ENCODE measurements at places on chromosomes 3 and 15. TPM values are rescaled to one million over a fixed set of nuclear protein-coding genes. Genes with fewer than 3 reads are reported as not detected.
A peak's percentile ranks its signal among the peaks of the same experiment; 100 is the strongest.

DNA sequence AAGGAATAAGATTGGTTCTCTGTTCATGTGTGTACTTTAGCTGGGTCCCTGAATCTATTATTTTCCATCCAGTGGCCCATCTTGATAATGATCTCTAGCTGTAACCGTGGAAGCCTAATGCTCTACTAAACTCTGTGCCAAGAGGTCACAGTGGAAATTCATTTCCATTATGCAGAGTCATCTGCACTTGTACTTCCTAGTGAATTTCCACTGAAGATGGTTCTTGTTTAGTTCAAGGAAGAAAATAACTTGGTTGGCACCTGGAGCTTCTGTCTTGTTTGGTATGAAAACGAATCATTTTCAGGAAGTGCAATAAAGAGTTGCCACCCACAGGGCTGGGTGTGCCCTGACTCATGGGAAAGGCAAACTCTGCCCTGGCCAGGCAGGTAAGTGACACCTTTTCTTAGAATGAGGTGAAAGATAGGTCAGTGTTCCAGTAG is 10.3 kb downstream of the LPP start:
- peaks cover 14% of the 10 kb centered on the region for H3K36me3 ChIP-seq
- DNase-seq = no peak

Gene ARGFX
- not detected for total RNA-seq

Gene SGO1
- 26.4 TPM for total RNA-seq

Gene GLDN
- 1.7 TPM for total RNA-seq

GRCh38 chr3:117545484-117545883 is 835.9 kb downstream of the TUSC7 start:
- H3K4me1 ChIP-seq = no peaks in the 10 kb centered on the region
- no peak overlapping the region for H3K27ac ChIP-seq
- no peak for DNase-seq
- no peak overlapping the region for H3K4me3 ChIP-seq
- H3K36me3 ChIP-seq = no peaks in the 10 kb centered on the region

- H3K4me1 ChIP-seq = peaks cover 11% of the 10 kb centered on the region
- H3K27me3 ChIP-seq = no peaks in the 10 kb centered on the region
- H3K27ac ChIP-seq = peak overlapping the region; percentile 64
- no peak overlapping the region for H3K4me3 ChIP-seq
- H3K36me3 ChIP-seq = no peaks in the 10 kb centered on the region
Observed at GRCh38 chr3:13785351-13785750, 94.5 kb downstream of the WNT7A start.

DNA sequence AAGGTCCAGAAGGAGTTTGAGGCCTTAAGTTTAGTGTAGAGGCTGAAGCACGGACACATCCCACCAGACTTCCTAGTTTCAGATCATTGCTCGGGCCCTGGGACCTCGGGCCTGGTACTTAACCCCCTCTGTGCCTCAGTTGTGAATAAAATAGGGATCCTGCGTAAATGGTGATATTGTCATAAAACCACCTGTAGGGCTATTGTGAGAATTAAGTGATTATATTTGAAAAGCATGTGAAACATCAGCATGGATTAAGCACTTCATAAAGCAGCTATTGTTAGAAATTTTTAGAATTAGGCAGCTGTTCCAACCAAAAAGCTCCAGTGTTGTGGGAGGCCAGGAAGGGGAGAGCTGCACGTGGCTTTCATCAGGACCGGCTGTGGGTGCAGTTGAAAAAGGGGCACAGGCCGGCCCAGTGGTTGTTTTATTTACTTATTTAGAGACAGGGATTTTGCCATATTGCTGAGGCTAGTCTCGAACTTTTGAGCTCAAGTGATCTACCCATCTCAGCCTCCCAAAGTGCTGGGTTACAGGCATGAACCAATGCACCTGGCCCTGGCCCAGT is 4.4 kb downstream of the RCCD1 start:
- H3K27ac ChIP-seq = no peak overlapping the region
- no peak for DNase-seq
- H3K27me3 ChIP-seq = no peaks in the 10 kb centered on the region
- H3K4me3 ChIP-seq = no peak overlapping the region
- no peaks in the 10 kb centered on the region for H3K4me1 ChIP-seq
- H3K36me3 ChIP-seq = peaks cover 38% of the 10 kb centered on the region

Gene NRG4
- total RNA-seq = 1.3 TPM

Gene XIRP1
- not detected for total RNA-seq

DNA sequence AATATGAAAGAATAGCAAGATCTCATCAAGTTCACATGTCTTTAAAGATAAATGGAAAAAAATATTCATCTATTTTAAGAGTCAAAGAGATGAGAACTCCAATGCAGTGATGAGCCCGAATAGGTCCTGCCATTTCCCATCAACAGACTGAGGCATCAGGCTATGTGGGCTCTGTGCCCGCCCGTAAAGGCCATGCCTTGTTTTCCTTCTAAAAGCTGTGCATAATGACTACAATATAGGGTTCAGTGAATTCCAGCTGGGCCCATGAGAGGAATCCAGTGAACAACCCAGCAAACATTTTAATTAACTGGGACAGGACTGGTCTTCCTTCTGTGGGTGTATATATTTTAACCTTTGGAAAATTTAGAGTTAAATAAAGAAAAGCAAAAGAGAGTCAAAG is 44.6 kb downstream of the RASGRP1 start:
- H3K4me3 ChIP-seq = no peak overlapping the region
- H3K36me3 ChIP-seq = no peaks in the 10 kb centered on the region
- H3K27me3 ChIP-seq = no peaks in the 10 kb centered on the region
- DNase-seq = no peak
- no peak overlapping the region for H3K27ac ChIP-seq

DNA sequence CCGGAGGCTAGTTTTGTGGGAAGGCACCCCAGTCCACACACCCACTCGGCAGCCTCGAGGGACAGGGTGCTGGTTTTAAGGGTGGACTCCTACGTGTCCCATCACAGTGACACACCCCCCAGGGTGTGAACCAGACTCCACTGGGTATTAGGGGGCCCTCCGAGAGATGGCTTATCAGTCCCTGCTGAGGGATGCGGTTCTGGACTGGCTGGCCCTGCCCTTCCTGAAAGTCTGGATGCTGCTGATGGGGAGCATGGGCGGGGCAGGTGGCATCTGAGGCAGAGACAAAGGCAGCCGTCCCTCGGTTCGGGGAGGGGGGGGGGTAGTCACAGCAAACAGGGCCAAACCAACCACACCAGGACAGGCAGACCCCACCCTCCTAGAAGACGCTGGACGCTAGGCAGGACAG is 939 bp upstream of the ULK3 start:
- peaks cover 15% of the 10 kb centered on the region for H3K36me3 ChIP-seq
- H3K27me3 ChIP-seq = no peaks in the 10 kb centered on the region
- peak overlapping the region; percentile 88 for H3K27ac ChIP-seq

DNA sequence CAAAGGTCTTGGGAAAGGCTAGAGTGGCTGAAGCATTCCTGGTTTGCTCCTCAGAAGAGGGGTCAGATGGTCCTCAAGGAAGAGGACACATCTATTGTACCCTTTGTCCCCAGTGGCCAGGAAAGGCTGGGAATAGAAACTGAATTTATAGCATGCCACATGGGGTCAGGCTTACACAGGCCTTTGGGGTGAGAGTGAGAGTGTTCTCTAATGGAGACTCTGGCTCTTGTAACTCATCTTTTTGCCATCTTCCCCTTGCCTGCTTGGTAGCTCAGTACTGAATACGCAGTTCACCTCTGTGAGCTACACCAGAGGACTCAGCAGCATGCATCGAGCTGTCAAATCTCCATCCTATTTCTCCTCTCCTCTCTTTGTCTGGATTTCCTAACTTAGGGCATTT is 87.5 kb downstream of the ATP2B2 start:
- H3K36me3 ChIP-seq = no peaks in the 10 kb centered on the region
- DNase-seq = no peak
- H3K27me3 ChIP-seq = no peaks in the 10 kb centered on the region
- H3K27ac ChIP-seq = no peak overlapping the region
- H3K4me3 ChIP-seq = no peak overlapping the region
- H3K4me1 ChIP-seq = no peaks in the 10 kb centered on the region

DNA sequence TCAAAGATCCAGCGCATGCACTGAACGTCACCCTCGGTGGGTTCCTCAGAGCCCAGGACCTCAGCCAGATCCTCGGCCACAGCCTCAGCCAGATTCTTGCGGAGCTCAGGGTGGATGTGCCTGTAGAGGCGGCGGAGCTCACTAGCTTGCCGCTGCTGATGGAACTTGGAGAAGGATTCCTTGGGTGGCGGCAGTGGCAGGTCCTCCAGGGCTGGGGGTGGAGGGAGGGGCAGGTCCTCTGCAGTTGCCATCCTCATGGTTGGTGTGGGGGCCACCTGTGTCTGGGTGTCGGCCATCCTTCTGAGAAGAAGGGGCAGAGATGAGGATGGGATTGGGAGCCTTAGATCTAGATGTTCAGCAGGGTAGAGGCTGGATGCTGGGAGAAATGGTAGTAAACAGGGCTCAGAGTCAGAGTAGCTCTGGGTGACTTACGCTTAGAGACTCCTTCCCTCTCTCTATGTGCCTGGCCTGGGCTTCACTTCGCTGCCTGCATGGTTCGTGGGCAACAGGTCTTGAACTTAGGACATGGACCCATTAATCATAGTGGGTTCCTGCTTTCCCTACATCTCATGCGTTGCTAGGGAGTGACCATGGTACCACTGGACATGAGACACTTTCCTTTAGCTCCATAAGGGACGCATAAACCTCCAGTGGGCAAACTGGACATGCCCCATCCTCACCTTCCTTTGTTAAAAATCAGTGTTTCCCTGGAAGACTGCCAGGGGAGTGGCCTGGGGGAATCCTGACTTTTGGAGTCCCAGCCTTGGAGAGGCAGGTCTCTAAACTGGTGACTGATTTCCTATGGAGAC is 3.0 kb downstream of the XIRP1 start:
- H3K27me3 ChIP-seq = no peaks in the 10 kb centered on the region
- no peak overlapping the region for H3K27ac ChIP-seq
- no peaks in the 10 kb centered on the region for H3K36me3 ChIP-seq
- H3K4me3 ChIP-seq = no peak overlapping the region
- no peaks in the 10 kb centered on the region for H3K4me1 ChIP-seq

DNA sequence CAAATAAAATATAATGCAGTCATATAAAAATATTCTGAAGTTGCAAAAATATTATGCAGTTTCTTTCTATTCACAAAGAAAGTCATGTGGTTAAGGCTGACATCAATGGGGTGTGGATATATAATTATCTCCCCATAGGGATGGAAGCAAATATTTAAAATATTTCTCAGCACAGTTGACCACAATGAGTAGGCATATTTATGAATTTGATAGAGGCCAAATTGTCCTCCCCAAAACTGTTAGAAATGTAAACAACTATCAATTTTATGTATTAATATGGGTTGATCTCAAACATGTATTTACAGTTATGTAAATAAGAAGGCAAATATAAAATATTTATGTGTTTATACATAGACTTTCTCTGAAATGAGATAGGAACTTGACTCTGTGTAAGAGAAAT is 246.0 kb upstream of the CBLB start:
- no peaks in the 10 kb centered on the region for H3K4me1 ChIP-seq
- H3K36me3 ChIP-seq = no peaks in the 10 kb centered on the region
- H3K27ac ChIP-seq = no peak overlapping the region
- no peak for DNase-seq
- no peak overlapping the region for H3K4me3 ChIP-seq
- no peaks in the 10 kb centered on the region for H3K27me3 ChIP-seq

- no peaks in the 10 kb centered on the region for H3K27me3 ChIP-seq
- H3K27ac ChIP-seq = no peak overlapping the region
- H3K4me3 ChIP-seq = no peak overlapping the region
- H3K4me1 ChIP-seq = no peaks in the 10 kb centered on the region
Observed at GRCh38 chr3:137695351-137695750, 68.8 kb upstream of the SOX14 start.

GRCh38 chr3:122940628-122941086 is 86.9 kb downstream of the SEMA5B start:
- no peaks in the 10 kb centered on the region for H3K27me3 ChIP-seq
- no peak overlapping the region for H3K27ac ChIP-seq
- no peak for DNase-seq
- H3K4me1 ChIP-seq = no peaks in the 10 kb centered on the region
- peaks cover 7% of the 10 kb centered on the region for H3K36me3 ChIP-seq
- no peak overlapping the region for H3K4me3 ChIP-seq
